ENCODE measurements at places on chromosomes 3 and 15.

DNA sequence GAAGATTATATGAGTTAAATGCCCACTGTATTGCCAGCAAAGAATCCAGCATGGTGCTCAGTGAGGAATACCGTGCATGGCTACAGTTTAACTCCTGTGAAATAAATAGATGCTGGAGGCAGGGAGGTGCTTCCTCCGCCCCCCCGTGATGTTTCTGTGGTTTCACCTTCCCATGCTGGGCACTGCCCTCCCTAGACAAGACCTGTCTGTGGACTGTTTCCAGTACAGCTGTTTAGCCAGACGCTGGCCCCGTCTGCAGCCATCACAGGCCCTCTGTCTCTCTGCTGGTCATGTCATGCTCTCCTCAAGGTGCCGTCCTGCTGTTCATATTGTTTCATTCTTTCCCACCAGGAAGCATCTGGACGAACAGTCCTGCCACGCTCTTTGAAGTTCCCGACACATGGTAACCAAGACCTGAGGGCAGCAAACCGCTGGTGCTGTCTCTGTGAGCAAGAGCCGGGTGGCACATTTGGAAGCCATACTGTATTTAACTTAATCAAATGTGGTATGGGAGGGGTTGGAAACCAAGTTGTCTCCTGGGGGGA lies 31.4 kb downstream of the GOLGA8S start:
- DNase-seq, result no peak

DNA sequence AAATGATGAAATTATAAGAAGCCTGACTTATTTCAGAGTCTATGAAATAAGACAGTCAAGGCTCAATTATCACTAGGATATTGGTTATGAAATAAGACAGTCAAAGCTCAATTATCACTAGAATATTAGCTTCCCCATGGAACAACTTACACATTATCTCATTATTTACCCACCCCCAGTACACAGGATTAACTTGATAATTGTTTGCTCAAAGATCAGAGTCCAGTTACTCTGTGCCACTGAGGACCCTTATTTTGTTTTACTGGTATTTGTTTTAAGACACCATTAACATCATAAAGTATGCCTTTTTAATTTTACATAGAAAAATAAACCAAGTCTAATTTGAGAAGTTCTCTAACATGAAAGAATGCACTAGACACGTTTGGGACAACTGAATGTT lies 225.4 kb downstream of the SI start:
- no peak for DNase-seq

DNA sequence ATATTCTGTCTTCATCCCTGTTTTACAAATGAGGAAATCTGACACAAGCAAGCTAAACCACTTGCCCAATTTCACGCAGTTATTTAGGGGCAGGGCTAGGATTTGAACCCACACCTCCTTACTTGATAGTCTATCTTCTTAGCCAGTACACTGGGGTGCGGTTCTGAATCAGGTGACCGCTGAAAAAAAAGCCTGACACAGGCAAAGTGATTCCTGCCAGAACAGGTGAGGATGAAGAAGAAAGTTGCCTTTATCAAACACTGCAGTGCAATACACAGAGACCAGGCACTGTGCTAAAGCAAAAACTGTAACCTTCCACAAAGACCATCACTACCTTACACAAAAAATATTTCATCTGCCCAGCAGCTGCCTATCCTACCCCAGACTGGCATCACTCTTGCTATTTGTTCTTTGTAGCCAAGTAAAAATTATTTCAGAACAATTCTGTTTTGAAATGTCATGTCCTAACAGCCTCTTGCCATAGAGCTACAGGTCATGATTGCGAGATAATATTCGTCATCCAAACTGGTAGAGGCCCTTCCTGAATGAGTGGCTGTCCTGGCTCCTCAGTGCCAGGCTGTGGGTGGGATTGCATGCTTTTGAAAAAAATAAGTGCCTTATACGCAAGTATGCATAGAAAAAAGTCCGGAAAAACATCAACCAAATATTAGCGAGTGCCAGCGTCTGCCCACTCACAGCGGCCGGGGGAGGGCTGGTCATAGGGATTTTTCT lies 142.3 kb upstream of the TPM1 start:
- no peak for DNase-seq

DNA sequence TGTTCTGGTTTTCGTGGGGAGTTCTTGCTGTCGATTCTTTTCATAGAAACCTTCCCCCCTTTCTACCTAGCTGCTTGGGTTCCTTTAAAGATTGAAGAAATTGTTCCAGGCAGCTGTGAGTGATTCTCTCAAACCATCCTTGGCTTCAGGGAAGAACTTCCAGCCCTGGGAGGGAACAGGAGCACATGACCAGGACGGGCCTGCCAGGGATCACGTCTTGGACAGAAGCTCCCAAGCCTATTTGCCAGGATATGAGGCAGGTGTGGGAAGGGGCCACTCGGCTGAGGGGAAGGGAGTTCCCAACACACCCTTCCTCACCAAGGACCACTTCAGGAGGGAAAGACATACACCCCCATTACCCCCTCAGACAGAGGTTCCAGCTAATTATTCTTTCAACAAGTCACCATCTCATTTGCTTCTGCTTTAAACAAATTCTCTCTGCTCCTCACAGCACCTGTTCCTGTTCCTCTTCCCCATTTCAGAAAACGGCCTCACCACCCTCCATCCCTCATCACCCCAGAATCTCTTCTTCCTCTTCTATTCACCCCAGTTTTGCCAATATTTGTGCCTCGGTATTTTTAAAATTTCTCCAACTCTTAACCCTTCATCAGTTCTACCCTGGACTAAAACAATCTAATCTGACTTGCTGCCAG lies 62.5 kb downstream of the WHAMM start:
- no peak for DNase-seq

- DNase-seq, result no peak
Observed at GRCh38 chr15:63362196-63362595, 19.4 kb downstream of the CA12 start.

GRCh38 chr3:149715247-149715646 lies 37.0 kb downstream of the COMMD2 start:
- no peak for DNase-seq

DNA sequence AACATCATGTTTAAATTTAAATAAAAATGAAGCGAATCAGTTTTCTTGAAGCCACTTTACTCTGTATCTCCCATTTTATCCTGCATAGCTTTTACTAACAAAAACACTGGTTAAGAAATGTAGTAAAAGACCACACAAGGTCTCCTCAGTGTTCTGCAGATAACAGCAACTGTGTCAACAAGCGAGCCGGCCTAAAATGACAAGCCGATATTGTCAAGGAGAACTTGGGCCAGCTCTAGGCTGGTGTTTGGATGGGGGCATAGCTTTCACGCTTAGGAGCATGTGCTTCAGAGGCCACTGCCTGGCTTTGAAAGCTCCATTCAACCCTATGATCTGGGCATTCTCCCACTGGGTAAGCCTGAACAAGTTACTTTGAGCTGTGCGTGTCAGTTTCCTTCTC lies 38.1 kb downstream of the MFSD1 start:
- DNase-seq, result no peak

DNA sequence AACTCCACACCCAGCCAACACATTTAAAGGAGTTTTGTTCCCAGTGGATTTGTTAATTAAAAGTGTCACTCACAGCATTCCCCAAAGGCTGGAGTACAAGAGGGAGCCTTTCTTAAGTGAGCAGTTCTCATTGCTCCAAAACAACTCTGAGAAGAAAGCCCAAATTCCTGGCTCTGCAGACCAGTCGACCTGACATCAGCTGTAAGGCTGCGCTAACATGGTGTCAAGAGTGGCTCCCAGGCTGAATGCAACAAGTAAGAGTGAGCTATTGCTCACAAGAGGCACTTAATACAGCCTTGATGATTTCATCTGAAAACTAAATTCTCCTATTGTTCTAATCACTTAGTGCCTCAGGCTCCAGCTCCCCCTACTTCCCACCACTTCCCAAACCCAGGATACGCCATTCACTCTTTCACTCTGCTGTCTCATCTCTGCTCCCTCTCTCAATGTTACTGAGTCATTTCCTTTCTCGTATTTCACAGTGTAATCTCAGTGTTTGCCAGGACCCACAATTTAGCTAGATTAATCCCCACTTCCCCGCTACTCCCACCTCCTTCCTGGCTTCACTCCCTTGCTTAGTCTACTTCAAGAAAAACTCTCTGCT lies 81.8 kb downstream of the WWTR1 start:
- DNase-seq, result no peak

GRCh38 chr3:133964547-133964946 lies 65.2 kb downstream of the SLCO2A1 start:
- no peak for DNase-seq

GRCh38 chr15:60511351-60512031 lies 32.5 kb upstream of the ICE2 start:
- DNase-seq, result no peak

GRCh38 chr15:40623361-40623760 lies 29.3 kb downstream of the KNL1 start:
- no peak for DNase-seq

DNA sequence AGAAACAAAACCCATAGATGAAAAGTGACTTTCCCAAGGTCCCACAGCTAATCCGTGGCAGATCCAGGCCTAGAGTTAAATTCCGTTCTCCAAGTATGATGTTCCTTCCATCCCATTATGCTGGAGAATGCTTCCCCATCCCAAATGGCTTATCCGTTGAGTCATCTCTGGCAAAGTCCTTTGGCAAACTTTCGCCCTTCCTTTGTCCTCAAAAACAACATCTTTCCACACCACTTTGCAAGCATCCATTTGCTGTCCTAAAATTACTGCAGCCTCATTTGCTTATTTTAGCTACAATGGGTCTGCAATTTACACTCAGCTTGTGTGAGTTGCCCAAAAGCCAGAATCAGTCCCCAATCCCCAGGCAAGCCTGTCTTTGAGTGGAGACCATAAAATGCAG lies 304.0 kb upstream of the TLE3 start:
- no peak for DNase-seq

GRCh38 chr15:89790661-89791060 lies 14.5 kb downstream of the MESP2 start:
- DNase-seq, result no peak

- DNase-seq, result peak; percentile 72
Observed at GRCh38 chr3:70550723-70551319, 238.4 kb upstream of the MDFIC2 start.

DNA sequence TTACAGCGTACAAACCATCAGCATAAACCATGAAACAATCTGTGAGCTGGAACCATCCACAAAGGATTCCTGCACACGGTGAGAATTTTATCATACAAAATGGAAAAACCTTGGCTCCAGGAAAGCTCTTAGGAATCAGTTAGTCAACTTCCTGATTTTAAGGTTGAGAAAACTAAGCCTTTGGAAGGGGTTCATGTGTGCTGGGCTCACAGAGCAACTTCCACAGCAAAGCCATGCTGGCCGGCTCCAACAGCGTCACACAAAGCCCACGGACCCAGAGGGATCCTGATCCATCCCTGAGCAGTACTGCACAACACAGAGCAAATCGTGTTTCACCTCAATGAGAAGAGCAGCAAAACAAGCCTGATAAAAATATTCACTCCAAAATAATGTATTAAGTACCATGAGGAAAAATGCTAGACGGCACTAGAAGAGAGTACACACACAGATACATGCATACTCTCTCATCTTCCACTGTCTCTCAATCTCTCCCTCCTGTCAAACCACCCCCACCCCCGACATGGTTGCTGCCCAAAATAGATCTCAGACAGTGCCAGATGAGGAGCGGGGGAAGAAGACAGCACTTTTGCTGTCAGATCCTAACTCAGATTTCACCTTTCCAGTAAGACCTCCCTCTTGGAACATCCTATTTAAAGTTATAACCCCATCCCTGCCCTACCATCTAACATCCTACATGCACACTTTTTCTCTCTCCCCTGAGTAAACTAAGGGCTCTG lies 58.6 kb downstream of the MB21D2 start:
- DNase-seq, result no peak

DNA sequence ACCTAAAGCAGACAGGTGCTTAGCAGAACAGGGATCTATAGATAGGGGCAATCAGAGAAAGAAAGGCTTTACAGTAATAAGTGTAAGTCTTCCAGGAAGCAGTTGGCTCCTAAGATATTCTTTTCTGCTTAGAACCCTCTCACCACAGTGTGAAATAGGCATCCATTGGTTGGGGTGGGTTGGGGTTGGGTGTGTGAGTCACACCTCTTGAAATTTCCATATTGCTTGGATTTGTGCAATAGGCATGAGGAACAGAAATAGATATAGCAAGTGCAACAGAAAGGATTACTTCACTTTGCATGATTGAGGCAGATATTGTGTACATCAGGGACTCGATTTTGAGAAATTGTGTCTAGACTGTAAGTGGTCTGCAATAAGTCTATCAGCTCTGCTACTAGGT lies 200.1 kb upstream of the GAP43 start:
- DNase-seq, result no peak

- no peak for DNase-seq
Observed at GRCh38 chr3:196232882-196233251, 16.5 kb downstream of the SLC51A start.

DNA sequence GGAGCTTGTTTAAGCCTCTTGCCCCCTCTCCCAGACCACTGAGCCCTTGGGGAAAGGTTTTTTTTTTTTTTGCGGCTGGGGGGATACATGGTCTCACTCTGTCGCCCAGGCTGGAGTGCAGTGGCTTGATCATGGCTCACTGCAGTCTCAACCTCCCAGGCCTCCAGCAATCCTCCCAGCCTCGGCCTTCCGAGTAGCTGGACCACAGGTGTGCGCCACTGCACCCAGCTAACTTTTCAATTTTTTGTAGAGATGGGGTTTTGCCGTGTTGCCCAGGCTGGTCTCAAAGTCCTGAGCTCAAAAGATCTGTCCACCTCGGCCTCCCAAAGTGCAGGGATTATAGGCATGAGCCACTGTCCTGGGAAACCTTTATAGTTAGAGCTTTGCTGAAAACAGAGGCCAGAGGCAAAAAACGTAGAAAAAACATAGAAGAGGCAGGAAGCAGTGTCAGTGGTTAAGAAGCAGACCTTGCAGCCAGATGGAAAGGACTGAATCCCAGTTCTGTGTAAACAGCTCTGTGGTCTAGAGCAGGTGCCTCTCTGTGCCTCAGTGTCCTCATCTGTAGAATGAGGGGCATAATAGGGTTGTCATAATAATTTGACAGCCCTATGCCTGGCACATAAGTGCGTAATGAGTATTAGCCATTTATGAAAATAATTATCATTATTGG lies 33.1 kb downstream of the CMTM7 start:
- no peak for DNase-seq

GRCh38 chr15:70635895-70636294 lies 127.5 kb downstream of the UACA start:
- DNase-seq, result no peak

GRCh38 chr3:112333381-112334317 lies 693 bp downstream of the CD200 start:
- no peak for DNase-seq

- DNase-seq, result no peak
Observed at GRCh38 chr15:90035095-90035839, 34.1 kb downstream of the ZNF710 start.

DNA sequence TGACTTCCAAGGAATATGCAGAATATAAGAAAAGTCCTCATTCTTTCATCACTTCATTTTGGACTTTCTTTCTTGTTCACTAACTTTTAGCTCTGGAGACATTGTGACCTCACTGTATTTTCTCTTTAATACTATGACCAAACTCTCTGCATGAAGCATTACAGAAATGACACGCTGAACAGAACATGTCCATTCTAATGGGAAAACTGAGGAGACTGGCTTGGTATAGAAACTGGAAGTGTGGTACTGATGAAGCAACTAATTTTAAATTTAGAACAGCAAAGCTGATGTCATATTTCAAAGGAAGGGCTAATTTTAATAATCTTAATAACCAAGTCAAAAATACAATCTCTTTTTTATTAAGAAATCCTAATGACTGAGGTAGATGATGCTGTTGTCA lies 4.7 kb downstream of the DPH3 start:
- DNase-seq, result no peak
